ENCODE measurements at places on chromosomes 5 and 9. TPM values are rescaled to one million over a fixed set of nuclear protein-coding genes. Genes with fewer than 3 reads are reported as not detected.
A peak's percentile ranks its signal among the peaks of the same experiment; 100 is the strongest.

CEL gene
- 1.6 TPM for total RNA-seq

LTC4S gene
- total RNA-seq = 10.2 TPM

CTXN3 gene
- not detected for total RNA-seq

DNA sequence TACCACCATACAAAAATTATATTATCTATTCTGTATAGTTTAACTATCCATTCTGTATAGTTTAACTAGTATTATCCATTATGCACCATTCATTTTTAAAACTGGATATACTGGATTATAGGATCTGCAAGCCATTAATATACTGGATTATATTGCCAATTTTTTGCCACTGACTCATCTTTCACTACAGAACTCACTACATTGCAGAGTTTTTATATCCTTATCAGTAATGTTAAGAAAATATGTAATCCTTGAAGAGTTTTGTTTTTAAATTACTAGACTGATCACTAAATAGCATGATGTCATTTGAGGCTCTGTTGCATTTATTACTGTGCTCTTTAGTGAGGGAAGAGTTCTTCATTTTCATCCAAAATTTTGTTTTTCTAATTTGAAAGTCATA lies 109.8 kb upstream of the SNX2 start:
- DNase-seq = no peak
- H3K4me3 ChIP-seq = no peak overlapping the region
- H3K4me1 ChIP-seq = no peaks in the 10 kb centered on the region
- no peaks in the 10 kb centered on the region for H3K27me3 ChIP-seq
- no peak overlapping the region for H3K27ac ChIP-seq

DNA sequence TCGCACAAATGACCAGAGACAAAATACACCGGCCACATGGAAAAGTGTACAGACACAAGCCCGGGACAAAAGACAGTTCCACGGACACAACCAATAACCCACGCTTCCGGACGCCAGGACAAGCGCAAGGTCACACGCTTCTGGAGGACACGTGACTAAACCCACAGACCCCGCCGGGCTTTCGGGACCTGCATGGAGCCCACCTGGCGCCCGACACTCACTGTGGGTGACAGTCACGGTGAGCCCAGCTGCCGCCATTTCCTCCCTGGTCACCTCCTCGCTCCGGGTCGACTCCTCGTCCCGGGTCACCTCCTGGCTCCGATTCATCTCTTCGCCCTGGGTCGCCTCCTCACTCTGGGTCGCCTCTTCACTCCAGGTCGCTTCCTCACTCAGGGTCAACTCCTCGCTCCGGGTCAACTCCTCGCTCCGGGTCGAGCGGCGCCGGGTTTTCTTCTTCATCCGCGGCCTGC lies 470 bp downstream of the BAG1 start:
- peaks cover 49% of the 10 kb centered on the region for H3K36me3 ChIP-seq
- H3K27ac ChIP-seq = peak overlapping the region; percentile 57
- H3K4me1 ChIP-seq = no peaks in the 10 kb centered on the region
- DNase-seq = peak; percentile 42

GRCh38 chr5:119630752-119631440 lies 1.5 kb downstream of the FAM170A start:
- no peaks in the 10 kb centered on the region for H3K4me1 ChIP-seq
- no peaks in the 10 kb centered on the region for H3K36me3 ChIP-seq
- no peak overlapping the region for H3K27ac ChIP-seq
- DNase-seq = no peak
- no peaks in the 10 kb centered on the region for H3K27me3 ChIP-seq
- H3K4me3 ChIP-seq = no peak overlapping the region

- no peak for DNase-seq
- H3K27ac ChIP-seq = no peak overlapping the region
- no peaks in the 10 kb centered on the region for H3K27me3 ChIP-seq
- H3K36me3 ChIP-seq = no peaks in the 10 kb centered on the region
- no peak overlapping the region for H3K4me3 ChIP-seq
- no peaks in the 10 kb centered on the region for H3K4me1 ChIP-seq
Observed at GRCh38 chr5:61815339-61815738, 483.3 kb downstream of the ZSWIM6 start.
